SK-N-SH treated with all-trans-retinoic acid at 6 μM for 48 hours (cell line): ENCODE measurements at places on chromosomes 3 and 15.

GRCh38 chr15:22959321-22960101 lies 20.7 kb downstream of the CYFIP1 start:
- ATAC-seq = no peak

GRCh38 chr3:28743831-28744230 lies 395.2 kb upstream of the AZI2 start:
- ATAC-seq = no peak

- peak; percentile 35; the same call in 2 of the 3 replicates for ATAC-seq
Measured at GRCh38 chr3:149199474-149199873, 22.2 kb downstream of the CP start.

DNA sequence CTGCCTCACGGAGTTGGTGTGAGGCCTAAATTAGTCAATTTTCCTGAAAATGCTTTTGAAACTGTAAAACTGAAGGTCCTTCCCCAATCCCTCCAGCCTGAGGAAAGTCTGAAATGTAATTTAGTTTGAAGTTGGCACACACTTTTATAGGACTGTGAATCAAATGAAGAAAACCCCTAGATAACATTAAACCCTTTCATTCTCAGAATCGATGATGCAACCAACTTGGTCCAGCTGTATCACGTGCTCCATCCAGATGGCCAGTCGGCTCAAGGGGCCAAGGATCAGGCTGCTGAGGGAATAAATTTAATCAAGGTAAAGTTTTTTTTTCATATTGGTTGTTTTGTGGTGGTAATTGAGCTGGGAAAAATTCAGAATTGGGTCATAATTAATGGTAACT lies 11.7 kb downstream of the MRPS22 start:
- ATAC-seq = no peak

- ATAC-seq = no peak
Measured at GRCh38 chr15:31346367-31347066, 19.9 kb downstream of the KLF13 start.

DNA sequence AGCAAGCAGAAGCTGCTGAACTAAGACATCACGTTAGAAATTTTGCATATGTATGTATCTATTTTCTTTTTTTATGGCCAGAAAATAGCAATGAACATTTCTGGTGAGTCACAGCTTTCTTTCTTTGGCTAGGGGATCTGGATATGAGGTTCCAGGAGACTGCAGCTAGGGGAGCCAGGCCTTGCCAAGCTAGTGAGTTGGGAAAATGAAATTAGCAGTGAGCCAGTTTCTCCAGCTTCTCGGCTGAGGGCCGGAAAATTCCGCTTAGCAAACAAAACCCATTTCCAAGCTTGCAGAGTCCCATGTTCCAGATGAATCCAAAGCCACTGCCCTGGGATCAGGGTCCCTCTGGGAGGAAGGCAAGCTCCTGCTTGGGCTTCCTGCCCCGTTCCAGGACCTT lies 137.6 kb downstream of the SRGAP3 start:
- no peak for ATAC-seq

GRCh38 chr15:28923726-28924280 lies 38.0 kb downstream of the APBA2 start:
- ATAC-seq = no peak

GRCh38 chr3:186772701-186773417 lies 10.5 kb upstream of the EIF4A2 start:
- no peak for ATAC-seq

GRCh38 chr3:66256806-66257205 lies 36.0 kb downstream of the SLC25A26 start:
- ATAC-seq = no peak

- ATAC-seq = no peak
Measured at GRCh38 chr3:41277790-41278465, 78.6 kb downstream of the CTNNB1 start.

DNA sequence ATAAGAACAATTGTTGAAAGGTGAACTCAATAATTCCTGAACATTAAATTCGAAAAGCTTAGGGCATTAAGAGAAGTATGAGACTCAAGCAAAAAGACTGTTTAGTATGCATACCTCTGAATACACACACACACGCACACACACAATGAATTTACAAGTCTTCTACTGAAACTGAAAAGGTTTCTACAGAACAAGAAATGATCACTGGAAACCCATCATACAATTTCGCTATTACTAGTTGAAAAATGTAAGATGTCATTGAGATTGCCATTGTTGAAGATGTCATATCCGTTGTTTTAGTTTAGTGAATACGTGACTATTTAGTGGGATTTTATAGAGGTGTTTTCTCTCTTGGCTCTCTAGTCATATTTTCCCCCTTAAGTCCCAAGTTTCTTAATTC lies 106.8 kb downstream of the FOXB1 start:
- no peak for ATAC-seq

DNA sequence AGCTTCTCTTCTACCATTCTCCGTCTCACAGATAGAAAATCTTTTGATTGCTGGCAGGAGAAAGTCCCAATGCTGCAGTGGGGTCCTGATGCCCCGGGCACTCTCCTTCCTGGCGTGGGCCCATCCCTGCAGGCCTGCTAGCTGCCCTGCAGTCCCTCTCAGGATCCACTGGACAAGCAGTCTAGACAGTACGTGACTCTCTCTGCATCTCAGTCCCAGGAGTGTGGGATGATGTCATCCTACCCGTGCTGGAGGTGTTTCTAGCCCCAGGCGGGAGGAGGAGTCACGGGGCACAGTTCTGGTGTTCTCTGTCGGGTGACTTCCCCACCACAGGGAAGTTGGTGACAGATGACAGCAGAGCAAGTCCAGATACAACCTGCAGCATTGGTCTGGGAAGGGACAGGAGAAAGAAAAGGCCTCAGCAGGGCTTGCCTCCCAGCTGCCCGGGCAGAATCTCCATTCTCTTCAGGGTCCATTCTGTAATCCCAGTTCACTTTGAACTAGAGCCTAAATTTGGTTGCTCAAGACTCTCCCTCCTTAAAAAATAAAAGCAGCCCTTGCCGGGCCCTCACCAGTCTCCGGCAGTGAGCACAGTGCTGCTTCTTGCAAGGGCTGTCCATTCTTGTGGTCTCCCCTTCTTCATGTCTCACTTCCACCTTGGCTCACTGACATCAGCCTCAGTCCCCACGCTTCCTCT lies 30.6 kb downstream of the SLC28A1 start:
- ATAC-seq = peak; percentile 84

DNA sequence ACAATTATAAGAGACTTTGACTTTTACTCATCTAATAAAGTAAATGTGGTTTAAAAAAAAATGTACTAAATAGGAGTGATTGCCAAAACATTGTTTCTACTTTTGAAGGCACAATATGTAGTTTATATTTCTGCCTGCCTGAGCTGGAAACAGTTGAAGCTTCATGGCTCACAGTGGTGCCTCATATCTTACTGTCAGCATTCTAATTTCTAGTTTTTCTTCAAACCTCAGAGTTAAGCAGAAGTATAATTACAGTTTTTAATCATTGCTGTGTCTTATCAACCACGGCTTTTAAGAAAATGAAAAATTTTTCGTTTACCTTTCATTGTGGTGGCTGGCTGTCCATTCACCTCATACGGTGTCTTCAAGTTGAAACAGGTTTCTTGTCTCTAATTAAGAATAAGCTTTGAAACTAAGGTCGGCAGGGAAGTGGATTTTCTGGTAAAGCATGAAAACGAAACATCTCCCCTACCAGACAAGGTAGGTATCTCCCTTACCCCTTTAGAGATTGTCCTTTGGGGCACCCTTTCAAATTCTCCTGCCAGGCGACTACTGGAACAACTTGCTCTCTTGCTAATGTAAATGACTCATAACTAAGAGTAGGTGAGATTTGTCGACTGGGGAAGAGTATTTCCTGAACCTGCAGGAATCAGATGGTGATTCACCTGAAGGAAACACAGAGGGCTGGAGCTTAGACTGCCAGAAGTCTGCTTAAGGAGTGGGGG lies at the start of gene GPR87:
GPR87 (minus strand) TSS at position 554 of the 725 bp plus-strand sequence. CDS start 16,720 bp downstream, outside the sequence.
- no peak for ATAC-seq

- ATAC-seq = peak; percentile 67
Measured at GRCh38 chr3:12708584-12709192, 44.8 kb upstream of the RAF1 start.

GRCh38 chr3:150035301-150035779 lies 64.6 kb upstream of the PFN2 start:
- ATAC-seq = no peak

DNA sequence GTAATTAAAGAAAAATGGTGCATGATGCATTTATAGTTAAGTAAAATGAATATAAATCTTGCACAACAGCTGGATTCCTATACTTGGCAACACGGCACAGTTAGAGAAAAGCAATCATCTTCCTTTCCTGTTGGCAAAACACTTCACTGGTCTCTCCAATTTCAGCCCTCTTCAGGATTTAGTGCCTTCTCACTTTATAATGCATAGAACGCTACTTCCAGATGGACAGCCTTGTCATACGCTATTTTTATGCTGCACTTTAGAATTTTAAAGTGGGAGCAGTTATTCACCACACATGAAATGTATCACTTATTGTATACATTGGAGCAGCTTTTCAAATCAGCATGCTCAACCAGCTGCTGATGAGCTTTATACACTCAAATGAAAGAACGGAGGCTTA lies 194.4 kb upstream of the GBE1 start:
- ATAC-seq = no peak

- no peak for ATAC-seq
Measured at GRCh38 chr3:109316162-109316730, at the start of gene DPPA2. Gene DPPA2 (minus strand): TSS chr3:109316517. CDS start chr3:109314542, 1,975 bp downstream.

DNA sequence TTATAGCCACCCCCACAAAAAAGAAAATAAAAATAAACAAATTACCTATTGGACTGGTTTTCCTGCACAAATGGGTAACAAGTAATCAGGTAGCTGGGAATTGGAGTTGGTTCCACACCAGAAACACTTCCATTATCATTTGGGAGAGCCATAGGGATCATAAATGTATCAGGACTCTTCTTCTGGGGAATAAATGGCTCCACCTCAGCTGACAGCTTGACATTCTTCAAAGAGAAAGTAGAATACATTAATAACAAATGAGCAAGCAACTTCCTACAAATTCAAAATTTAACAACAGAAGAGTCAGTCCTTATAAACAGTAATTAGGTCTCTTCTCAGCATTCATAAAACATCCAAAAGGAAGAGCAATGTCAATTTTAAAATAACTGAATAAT lies 8.7 kb downstream of the SECISBP2L start:
- no peak for ATAC-seq

DNA sequence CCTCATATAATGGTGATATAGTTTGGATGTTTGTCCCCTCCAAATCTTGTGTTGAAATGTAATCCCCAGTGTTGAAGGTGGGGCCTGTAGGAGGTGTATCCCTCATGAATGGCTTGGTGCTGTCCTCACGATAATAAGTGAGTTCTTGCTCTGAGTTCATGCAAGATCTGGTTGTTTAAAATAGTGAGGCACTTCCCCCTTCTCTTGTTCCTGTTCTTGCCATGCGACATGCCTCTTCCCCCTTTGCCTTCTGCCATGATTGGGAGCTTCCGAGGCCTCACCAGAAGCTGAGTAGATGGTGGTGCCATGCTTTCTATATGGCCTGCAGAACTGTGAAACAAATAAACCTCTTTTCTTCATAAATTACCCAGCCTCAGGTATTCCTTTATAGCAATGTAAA lies 39.2 kb downstream of the REC114 start:
- ATAC-seq = no peak

- no peak for ATAC-seq
Measured at GRCh38 chr3:35498506-35499210, 140.7 kb upstream of the ARPP21 start.

DNA sequence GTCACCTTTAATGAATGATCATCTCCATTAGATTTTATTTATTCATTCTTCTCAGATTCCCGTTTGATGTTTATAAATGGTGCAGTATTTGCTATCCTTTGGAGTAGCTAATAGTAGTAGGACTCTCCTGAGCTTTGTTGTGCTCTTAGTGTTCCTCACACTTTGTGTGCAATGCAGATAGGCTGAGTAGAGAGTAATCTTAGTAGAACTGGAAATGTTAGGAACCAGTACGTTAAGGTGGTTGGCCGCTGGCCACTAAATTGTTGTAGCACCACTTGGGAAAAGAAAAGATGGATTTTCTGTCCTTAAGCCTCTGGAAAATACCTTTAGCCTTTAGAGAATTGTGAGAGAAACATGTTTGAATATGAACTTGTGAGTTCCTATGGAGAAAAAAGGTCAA lies 19.9 kb upstream of the EBLN2 start:
- ATAC-seq = no peak

DNA sequence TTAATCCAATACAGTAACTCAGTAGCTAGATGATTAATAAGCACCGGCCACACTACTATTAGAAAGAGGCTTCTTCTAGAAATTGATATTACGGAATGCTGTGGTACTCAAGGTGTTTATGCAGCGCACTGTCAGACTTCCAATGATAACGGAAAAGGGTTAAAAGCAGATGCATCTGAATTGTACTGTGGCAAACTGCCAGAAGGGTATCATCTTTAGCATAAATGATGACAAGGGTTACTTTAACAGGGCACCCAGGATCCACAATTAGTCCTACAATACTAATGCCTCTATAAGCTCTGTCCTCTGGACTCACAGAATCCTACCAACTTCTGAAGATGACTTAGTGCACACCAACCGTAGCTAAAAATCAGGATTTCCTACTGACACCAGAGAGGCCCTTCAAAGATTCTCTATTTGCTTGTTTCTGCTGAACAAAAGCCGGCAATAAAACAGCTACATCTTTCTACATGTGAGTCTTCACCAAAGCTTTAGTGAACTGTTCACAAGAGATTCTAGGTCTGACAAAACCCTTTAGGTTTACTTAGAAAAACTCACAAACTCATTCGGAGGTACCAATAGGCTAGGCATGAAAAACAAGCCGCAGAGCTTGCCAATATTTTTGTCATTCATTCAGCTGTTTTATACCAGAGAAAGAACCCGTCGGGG lies 7.1 kb downstream of the SATB1 start:
- ATAC-seq = no peak

DNA sequence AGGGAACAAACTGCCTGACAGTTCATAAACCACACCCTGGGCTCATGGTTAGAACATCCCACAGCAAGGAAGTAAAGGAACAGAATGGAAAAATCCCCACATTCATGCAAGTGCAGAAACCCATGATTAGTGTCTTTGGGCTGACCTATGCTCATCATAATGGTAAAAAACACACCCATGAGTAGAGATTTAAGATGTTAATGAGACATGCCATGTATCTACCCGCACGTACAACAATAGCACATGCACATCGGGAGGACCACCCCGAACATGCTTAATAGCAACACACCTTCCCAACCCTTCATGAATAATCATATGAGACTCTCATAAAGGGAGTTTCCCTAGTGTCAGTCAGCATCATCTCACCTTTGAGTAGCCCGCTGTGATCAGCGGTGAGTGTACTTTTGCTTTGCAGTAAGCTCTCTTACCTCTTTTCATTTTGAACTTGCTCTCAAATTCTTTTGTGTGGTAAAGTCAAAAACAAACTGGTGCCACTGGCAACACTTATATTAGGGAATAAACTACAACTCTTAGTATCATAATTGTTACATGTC lies 23.2 kb downstream of the ZBED2 start:
- ATAC-seq = no peak

DNA sequence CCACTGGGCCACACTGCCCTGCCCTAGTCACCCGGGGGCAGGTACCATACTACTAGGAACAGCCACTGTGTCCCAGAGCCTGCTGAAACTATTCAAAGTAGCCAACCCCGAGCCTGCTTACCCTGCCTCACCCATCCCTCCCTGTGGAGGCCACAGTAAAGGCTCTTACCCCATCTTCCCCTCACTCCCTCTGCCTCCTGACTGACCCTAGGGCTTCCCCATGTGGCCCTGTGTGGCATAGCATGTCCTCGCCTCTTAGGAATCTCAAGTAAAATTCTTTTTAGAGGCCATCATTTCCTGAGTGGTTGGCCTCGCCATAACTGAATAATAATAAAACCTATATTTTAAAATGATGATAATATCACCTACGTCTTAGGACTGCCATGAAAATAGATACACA lies 112.2 kb upstream of the SLC6A11 start:
- ATAC-seq = peak; percentile 47

GRCh38 chr15:39578851-39579486 lies 1.9 kb upstream of the THBS1 start:
- ATAC-seq = no peak
